Glutamatergic neuron (in vitro differentiated cells): ENCODE measurements at places on chromosomes 5 and 9. TPM values are rescaled to one million over a fixed set of nuclear protein-coding genes. Genes with fewer than 3 reads are reported as not detected.

GRCh38 chr5:79966448-79966847 lies 24.6 kb downstream of the MTX3 start:
- no peak overlapping the region for H3K27ac ChIP-seq
- no peaks in the 10 kb centered on the region for H3K36me3 ChIP-seq
- H3K4me1 ChIP-seq: peaks cover 26% of the 10 kb centered on the region
- no peak overlapping the region for H3K4me3 ChIP-seq
- peaks cover 2% of the 10 kb centered on the region for H3K27me3 ChIP-seq

DNA sequence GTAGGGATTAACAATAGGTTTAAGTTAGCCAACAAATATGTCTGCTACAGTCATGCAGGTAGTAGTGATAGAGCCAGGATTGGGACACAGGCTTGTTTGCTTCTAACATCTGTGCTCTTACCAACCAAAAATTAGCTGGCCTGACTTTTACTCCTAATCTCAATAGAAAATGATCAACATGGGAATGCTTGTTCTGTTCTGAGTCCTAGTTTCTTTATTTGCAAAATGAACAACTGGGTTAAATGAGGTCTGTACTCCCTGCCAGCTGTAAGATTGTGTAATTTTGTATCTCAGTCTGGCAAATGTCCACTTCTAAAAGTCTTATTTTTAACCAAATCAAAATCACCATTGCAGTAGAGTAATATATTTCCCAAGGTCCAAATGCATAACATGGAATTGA lies 216.8 kb downstream of the NMUR2 start:
- H3K4me3 ChIP-seq: no peak overlapping the region
- no peak for DNase-seq
- H3K36me3 ChIP-seq: peaks cover 6% of the 10 kb centered on the region
- no peak overlapping the region for H3K27ac ChIP-seq
- peaks cover 6% of the 10 kb centered on the region for H3K27me3 ChIP-seq
- peaks cover 23% of the 10 kb centered on the region for H3K4me1 ChIP-seq

DNA sequence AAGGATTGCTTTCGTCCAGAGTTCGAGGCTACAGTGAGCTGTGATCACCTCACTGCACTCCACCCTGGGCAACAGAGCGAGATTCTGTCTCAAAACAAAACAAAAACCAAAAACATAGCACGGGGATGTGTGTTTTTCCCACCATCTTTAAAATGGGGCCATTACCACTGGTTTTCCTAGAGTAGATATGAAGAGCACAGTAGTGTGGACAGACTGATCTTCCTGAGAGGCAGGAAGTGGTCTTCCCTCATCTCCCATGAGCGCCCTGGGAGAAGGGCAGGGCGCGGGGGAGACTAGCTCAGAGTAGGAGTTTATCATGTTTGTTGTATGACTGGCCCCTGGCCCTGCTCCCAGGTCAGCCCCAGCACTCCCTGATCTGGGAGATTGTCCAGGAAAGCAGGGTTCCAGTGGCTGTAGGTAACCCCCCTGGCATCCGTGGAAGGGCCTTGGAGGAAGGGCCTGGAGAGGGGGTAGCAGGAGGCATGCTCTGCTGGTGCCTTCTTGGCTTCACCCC lies 2.3 kb downstream of the SUSD3 start:
- no peak for DNase-seq
- H3K27me3 ChIP-seq: peaks cover 12% of the 10 kb centered on the region
- no peak overlapping the region for H3K4me3 ChIP-seq
- H3K36me3 ChIP-seq: no peaks in the 10 kb centered on the region
- H3K4me1 ChIP-seq: peaks cover 8% of the 10 kb centered on the region

GRCh38 chr9:16306586-16306985 lies 563.9 kb downstream of the BNC2 start:
- H3K27ac ChIP-seq: no peak overlapping the region
- peaks cover 3% of the 10 kb centered on the region for H3K27me3 ChIP-seq
- no peak for DNase-seq
- peaks cover 5% of the 10 kb centered on the region for H3K4me1 ChIP-seq
- no peaks in the 10 kb centered on the region for H3K36me3 ChIP-seq

GRCh38 chr5:6770826-6771607 lies 57.8 kb downstream of the TENT4A start:
- no peak overlapping the region for H3K27ac ChIP-seq
- no peaks in the 10 kb centered on the region for H3K4me1 ChIP-seq
- H3K4me3 ChIP-seq: no peak overlapping the region

DNA sequence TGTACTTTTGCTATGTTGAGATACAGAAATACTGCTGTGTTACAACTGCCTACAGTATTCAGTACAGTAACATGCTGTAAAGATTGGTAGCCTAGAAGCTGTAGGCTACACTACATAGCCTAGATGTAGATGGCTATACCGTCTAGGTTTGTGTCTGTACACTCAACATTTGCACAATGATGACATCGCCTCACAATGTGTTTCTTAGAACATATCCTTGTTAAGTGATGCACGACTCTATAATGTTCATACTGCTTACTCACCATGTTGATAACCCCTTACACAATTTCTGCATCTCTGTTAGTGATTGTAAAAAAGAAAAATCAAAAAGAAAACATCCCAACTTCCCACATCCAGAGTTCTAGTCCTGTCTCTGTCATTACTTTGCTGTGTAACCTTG lies 450.0 kb downstream of the CCDC171 start:
- H3K36me3 ChIP-seq: no peaks in the 10 kb centered on the region
- peaks cover 1% of the 10 kb centered on the region for H3K4me1 ChIP-seq
- H3K27me3 ChIP-seq: peaks cover 2% of the 10 kb centered on the region
- no peak for DNase-seq
- no peak overlapping the region for H3K4me3 ChIP-seq

- no peaks in the 10 kb centered on the region for H3K27me3 ChIP-seq
- H3K27ac ChIP-seq: no peak overlapping the region
- H3K36me3 ChIP-seq: no peaks in the 10 kb centered on the region
- H3K4me3 ChIP-seq: no peak overlapping the region
- no peak for DNase-seq
- peaks cover 7% of the 10 kb centered on the region for H3K4me1 ChIP-seq
Measured at GRCh38 chr5:122352331-122352730, 40.3 kb downstream of the SNCAIP start.

- H3K36me3 ChIP-seq: peaks cover 17% of the 10 kb centered on the region
- H3K4me1 ChIP-seq: no peaks in the 10 kb centered on the region
Measured at GRCh38 chr5:458547-459353, 15.8 kb downstream of the EXOC3 start.

GRCh38 chr5:39716532-39717028 lies 291.8 kb upstream of the DAB2 start:
- no peak overlapping the region for H3K27ac ChIP-seq
- H3K36me3 ChIP-seq: no peaks in the 10 kb centered on the region
- no peak overlapping the region for H3K4me3 ChIP-seq
- no peaks in the 10 kb centered on the region for H3K4me1 ChIP-seq

GRCh38 chr9:74753650-74754049 lies 134.1 kb downstream of the TRPM6 start:
- H3K27me3 ChIP-seq: no peaks in the 10 kb centered on the region
- no peak for DNase-seq
- H3K27ac ChIP-seq: no peak overlapping the region
- no peak overlapping the region for H3K4me3 ChIP-seq
- H3K4me1 ChIP-seq: no peaks in the 10 kb centered on the region

DNA sequence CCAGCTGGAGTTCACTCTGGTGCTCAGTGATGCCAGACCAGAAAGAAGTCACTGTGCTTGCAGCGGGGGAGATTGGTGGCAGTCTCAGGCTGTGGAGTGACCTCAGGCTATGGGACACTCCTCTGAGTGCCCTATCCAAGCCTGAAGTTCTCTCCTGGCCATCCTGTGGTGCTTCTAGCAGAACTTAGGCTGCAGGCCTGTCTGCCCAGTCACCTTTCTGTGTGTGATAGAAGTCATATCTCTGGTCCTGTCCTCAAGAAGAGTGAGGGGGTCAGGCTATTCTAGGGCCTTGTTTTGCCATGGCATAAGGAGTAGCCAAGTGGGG lies 9.3 kb downstream of the PDLIM4 start:
- peaks cover 10% of the 10 kb centered on the region for H3K27me3 ChIP-seq
- no peaks in the 10 kb centered on the region for H3K36me3 ChIP-seq
- H3K27ac ChIP-seq: no peak overlapping the region
- H3K4me3 ChIP-seq: no peak overlapping the region
- H3K4me1 ChIP-seq: peaks cover 35% of the 10 kb centered on the region

DNA sequence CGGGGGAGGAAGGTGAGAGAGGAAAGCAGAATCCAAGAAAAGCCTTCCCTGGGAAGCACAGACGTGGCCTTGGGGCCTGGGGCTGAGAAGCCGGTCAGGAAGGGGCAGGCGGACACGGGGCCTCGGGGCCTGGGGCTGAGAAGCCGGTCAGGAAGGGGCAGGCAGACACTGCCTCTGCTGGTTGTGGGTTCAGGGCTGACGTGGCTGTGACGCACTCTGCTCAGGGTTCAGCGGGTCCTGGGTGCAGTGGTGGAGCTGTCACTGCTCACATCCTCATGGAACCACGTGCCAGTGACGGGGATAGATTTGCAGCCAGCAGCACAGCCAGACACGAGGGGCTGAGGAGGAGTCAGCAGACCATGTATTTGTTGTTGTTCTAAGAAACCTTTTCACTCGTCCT lies 12.8 kb downstream of the PAEP start:
- H3K4me1 ChIP-seq: no peaks in the 10 kb centered on the region
- H3K4me3 ChIP-seq: no peak overlapping the region
- no peak for DNase-seq

DNA sequence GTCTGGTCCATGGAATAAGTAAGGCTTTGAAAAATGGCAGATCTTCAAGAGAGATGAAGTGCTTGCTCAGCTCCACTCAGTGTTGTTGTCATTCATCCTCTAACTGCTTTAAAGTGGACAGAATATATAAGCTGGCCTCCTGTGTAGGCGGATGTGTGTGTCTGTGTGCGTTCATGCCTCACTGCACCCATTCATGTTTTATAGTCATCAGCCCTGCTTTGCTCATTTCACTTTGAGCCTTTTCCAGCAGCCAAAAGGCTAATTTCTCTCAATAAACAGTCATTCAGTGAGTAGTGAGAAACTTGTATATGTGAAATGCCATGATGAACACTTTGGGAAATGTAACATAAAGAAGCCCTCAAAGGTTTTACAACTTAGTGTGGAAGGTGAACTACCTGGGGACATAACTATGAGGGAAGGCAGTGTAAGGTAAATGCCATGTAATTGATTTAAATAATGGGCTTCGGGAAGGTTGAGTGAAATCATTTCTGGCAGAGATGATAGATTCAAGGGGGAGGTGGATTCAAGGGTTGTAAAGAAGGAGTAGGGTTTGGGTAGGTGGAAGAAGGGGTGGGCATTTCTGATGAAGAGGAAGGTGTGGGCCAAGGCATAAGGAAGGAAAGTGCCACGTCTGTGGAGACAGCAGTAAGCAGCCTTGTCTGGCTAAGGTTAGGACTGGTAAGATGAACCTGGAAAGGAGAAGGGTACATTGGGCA lies 15.7 kb downstream of the TTC23L start:
- DNase-seq: no peak
- no peaks in the 10 kb centered on the region for H3K27me3 ChIP-seq
- no peak overlapping the region for H3K4me3 ChIP-seq
- H3K4me1 ChIP-seq: no peaks in the 10 kb centered on the region

DNA sequence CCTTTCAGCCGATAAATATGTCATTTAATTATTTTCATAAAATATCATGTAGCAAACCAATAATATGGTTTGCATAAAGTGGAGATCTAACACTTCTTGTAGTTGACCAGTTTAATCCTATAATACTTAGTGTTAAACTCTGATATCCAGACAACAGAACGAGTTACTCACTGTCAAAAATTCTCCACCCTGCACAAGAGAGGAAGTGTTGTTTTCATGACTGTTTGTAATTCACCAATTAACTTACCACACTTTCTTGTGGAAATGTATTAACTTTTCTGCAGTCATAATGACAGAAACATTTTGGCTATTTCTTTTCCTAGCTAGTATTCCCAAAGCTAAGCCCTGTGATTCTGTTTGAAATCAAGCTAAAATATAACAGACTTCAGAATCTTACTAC lies 555.3 kb upstream of the FTMT start:
- DNase-seq: no peak
- no peak overlapping the region for H3K27ac ChIP-seq
- H3K27me3 ChIP-seq: no peaks in the 10 kb centered on the region
- no peaks in the 10 kb centered on the region for H3K36me3 ChIP-seq

- H3K4me3 ChIP-seq: peak overlapping the region; percentile 98
- peaks cover 5% of the 10 kb centered on the region for H3K4me1 ChIP-seq
- peak overlapping the region; percentile 88 for H3K27ac ChIP-seq
- no peak for DNase-seq
Measured at GRCh38 chr9:33289936-33290246, 425 bp upstream of the NFX1 start.

- H3K4me3 ChIP-seq: peak within 1 kb of the TSS; percentile 95
- peaks cover 13% of the 10 kb centered on the region for H3K27me3 ChIP-seq
- H3K27ac ChIP-seq: no peak within 1 kb of the TSS
- H3K4me1 ChIP-seq: peaks cover 6% of the 10 kb centered on the region
- H3K36me3 ChIP-seq: peaks cover 14% of the 10 kb centered on the region
Measured at GRCh38 chr5:1445313-1445688, at the start of gene SLC6A3. SLC6A3 (minus strand) TSS chr5:1445440; CDS start chr5:1443197, 2,243 bp downstream.

- no peaks in the 10 kb centered on the region for H3K36me3 ChIP-seq
- H3K4me3 ChIP-seq: no peak overlapping the region
- no peak for DNase-seq
- no peak overlapping the region for H3K27ac ChIP-seq
- H3K27me3 ChIP-seq: no peaks in the 10 kb centered on the region
Measured at GRCh38 chr9:78010445-78010844, 21.2 kb downstream of the GNAQ start.

- no peak overlapping the region for H3K4me3 ChIP-seq
- H3K27ac ChIP-seq: no peak overlapping the region
- no peak for DNase-seq
- H3K36me3 ChIP-seq: no peaks in the 10 kb centered on the region
- H3K27me3 ChIP-seq: peaks cover 2% of the 10 kb centered on the region
Measured at GRCh38 chr5:157942595-157942994, 83.7 kb upstream of the CLINT1 start.

- no peaks in the 10 kb centered on the region for H3K36me3 ChIP-seq
- peaks cover 22% of the 10 kb centered on the region for H3K4me1 ChIP-seq
- DNase-seq: no peak
- peaks cover 1% of the 10 kb centered on the region for H3K27me3 ChIP-seq
Measured at GRCh38 chr5:15506146-15506545, 6.2 kb downstream of the FBXL7 start.

The CDX1 gene
- total RNA-seq: not detected

The MSMP gene
- total RNA-seq: not detected

The FOXD4L5 gene
- not detected for total RNA-seq

The CCDC183 gene
- 20.0 TPM for total RNA-seq

The NEURL1B gene
- 11.4 TPM for total RNA-seq

The CDKN2B-AS1 gene
- not detected for total RNA-seq

The CYSTM1 gene
- total RNA-seq: 37.4 TPM

The CSF1R gene
- total RNA-seq: not detected

The PPP3R2 gene
- total RNA-seq: not detected

The LRRTM2 gene
- total RNA-seq: 28.9 TPM
